Stimulated activated CD4-positive, alpha-beta T cell treated with anti-CD3 and anti-CD28 coated beads, TNF-alpha, amount 100 ng/mL, for 48 hours (primary cell): ENCODE measurements at places on chromosomes 6 and 20.
A peak's percentile ranks its signal among the peaks of the same experiment; 100 is the strongest.

- no peak for DNase-seq
Observed at GRCh38 chr20:59123011-59123677, 40.5 kb upstream of the ZNF831 start.

DNA sequence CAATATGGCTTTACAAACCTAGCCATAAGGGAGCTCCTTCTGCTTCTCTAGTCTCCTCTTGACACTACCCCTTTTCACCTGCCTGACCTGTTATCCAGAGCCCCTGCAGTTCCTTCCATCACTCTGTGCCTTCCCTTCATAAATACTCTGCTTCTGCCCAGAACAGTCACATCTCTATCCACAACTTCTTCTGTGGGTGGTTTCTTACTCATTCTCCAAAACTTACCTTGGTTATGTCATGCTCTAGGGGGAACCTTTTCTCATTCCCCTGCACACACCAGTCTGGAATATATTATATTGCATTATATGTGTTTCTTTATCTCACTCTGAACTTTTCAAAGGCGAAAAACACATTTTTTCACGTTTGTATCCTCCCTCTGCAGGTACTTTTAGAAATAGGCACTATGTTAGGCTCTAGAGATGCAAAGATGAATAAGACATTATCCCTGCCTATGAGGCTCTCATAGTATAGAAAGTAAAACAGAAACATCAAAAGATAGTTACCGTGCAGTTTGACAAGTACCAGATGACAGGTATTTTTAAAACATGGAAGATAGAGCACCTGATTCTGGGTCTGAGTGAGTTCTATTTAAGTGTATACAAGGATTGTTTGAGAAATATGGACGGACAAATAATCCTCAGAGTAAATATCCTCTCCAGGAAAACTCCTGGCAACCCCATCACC, 51.5 kb downstream of the AIG1 start:
- DNase-seq, result no peak

DNA sequence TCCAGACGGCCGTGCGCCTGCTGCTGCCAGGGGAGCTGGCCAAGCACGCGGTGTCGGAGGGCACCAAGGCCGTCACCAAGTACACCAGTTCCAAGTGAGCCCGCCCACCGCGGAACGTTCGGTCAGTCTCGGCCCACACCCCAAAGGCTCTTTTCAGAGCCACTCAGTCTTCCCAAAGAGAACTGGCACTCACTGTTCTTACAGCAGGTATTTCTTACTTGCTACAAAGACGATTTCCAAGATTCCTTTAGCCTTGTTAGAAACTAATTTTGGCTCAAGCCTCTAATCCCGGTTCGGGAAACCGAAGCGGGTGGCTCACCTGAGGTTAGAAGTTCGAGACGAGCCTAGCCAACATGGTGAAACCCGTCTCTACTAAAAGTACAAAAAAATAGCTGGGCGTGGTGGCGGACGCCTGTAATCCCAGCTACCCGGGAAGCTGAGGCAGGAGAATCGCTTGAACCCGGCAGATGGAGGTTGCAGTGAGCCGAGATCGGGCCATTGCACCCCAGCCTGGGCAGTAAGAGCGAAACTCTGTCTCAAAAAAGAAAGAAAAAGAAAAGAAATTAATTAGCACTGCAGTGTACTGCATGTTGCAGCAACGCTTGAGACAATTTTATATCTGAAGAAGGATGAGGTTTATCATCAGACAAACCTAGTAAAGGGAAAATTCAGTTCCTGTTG, 73.1 kb downstream of the OR2B2 start:
- DNase-seq, result no peak

DNA sequence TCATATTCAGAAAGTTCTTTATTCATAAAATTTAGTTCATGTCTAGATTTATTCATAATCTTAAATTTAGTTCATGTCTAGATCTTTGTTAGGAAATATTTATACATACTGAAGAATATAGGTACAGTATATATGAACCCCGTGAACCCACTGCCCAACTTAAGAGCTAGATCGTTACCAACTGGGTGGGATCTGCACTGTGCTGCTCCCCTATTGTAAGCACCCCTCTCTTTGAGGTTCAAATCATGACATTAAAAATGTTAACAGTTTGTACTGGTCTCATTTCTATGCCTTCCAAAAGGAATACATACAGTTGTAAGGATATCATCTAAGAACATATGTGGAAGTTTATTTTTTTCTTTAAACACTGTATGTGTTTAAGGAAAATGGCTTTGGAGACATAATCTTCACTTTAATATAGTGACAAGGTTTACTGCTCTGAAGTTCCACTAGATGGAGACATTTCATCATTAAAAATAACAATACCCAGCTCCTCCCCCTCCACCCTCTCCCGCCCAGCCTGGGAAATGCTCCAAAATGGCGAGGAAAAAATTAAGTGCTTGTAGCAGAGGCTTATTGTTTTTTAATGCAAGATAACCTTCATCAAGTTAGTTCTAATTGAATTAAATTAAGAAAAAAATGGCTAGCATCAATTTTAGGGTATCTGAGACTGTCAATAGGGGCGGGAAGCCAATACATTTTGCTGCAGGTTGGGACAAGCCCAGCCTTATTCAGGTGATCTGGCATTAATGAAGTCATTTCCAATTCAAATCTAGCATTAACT, 104.1 kb upstream of the TRAF3IP2 start:
- no peak for DNase-seq

DNA sequence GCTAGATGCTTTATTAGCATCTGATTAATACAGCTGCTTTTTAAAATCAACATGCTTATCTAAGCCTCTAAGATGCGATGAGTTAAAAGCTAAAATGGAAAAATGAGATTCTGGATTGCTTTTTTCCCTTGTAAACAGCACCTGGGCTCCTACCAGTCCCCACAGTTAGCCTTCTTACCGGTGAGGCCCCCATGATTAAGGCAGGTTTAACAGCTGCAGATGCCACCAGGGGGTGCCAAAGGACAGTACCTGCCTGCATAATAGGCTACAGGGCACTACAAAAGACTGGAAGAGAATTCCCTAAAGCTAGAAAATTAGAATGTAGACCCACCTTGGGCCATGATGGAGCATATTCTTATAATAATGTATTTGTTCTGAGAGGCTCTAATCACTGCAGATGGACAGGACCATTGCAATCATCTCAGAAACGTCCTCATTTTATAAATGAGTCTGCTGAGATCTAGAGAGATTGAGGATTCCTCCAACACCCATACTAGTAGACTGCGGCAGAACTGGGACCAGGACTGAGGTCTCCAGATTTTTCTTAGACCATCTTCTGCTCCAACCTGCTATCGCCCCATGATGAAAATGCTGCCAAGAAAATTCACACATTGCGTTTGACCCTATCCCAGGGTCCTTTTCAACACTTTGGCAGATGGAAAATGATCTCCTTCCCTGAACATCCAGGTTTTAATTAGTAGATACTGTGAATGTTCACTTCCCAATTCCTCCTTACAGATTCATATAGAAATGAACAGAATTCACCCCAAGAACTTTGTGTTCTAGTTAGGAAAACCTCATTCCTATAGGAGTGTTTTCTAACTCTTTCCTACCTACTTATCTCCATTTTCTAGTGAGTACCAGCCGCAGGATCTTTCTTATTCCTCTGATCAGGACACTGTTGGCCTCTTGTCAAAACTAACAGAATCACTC, 148.8 kb downstream of the RPS12 start:
- peak; percentile 33 for DNase-seq

- DNase-seq, result no peak
Observed at GRCh38 chr6:155599561-155599960, 143.9 kb upstream of the NOX3 start.

DNA sequence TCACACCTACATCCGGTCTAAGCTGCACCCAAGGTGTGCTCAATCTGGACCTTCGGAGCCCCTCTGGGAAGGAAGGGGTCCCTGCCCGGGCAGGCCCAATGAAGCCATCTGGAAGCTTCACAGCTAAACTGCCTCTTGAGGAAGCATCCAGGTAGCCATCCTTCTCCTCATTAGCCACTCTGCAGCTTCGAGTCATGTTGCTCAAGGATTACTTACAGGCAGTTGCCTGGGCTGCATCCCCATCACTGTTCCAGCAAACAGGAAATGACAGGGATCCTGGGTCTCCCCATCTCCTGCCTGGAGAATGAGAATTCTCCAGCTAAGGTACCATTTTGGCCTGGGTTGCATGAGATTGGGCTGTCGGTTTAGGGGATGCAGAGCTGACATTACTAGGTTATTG, 91.7 kb downstream of the ERMARD start:
- no peak for DNase-seq

DNA sequence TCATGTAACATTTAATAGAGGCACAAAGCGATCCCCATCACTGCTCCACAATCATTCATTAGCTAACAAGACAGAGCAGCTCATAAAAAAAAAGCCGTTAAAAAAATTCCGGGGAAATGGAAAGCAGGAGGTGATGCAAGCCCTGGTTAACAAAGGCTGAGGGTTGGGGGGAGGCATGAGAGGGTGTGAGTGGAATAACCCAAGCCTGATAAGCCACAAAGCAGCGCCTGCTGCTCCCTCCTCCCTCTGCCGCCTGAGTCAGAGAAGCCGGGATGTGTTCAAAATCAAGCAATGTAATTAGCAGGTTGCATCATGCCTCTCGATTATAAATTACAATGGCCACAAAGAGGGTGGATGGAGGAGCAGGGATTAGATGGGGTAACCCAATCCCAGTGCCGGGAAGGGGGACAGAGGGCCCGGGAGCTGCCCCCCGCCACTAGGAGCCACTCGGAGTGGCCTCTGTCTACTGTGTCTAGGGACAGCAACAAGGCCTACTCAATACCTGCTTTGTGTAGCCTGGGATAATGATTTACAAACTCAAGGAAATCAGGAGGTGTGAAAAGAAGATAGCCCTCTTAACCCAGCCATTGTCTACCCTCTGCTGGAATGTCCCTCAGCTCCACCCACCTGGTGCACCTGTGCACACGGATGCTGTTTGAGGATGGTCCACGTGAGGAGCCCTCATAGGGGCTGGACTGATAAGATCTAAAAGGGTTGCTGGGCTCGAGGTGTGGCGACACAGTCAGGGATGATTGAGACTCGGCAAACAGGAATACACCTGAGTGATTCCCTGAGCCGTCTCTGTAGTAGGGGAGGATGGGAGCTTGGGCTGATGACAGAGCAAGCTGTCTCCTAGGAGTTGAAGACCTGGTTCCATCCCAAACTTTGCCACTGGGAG, 156.9 kb downstream of the VEGFA start:
- DNase-seq, result no peak

DNA sequence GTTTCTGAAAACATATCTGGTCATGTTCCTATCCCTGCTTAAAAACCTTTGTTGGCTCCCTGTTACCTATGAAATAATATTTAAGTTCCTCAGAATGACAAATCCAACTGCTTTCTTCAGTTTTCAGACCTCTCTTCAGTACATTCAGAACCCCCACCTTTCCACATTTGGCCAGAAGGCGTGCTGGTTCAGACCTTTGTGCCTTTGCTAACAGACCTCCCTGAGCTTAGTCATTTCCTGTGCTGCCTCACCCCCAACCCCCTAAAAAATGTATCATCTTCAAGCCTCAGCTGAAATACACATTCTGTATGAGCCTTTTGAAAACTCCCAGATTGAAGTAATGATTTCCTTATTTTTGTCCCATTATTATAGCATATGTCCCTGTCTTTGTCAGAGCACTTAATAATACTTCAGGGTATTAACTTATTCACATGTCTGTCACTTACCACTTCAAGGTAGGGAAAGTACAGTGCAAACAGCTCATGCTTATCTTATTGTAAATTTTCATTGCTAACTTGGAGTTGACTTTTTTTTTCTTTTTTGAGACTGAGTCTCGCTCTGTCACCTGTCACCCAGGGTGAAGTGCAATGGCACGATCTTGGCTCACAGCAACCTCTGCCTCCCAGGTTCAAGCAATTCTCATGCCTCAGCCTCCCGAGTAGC, 19.7 kb downstream of the FAM217A start:
- DNase-seq, result peak; percentile 53

- no peak for DNase-seq
Observed at GRCh38 chr20:53149148-53149889, 177.2 kb downstream of the TSHZ2 start.

DNA sequence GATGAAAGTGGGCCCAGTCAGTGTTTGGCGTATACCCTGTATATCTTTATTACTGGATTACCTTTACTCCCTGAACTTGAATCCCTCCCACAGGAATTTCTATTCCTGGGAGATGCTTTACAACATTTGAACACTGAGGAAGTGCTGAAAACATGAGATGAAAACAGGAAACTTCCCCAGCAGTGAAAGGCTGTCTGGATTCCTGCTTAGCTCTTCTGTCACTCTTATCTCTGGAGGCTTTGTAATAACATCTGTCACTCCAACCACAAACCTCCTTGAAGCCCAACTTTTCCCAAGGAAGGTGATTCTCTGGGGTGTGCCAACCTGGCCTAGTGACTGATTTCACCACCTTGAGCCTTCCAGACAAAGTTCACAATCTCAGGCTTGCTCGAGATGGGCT, 264.5 kb upstream of the BMP2 start:
- no peak for DNase-seq

GRCh38 chr20:35702051-35702823, 3.0 kb downstream of the ROMO1 start:
- DNase-seq, result no peak

DNA sequence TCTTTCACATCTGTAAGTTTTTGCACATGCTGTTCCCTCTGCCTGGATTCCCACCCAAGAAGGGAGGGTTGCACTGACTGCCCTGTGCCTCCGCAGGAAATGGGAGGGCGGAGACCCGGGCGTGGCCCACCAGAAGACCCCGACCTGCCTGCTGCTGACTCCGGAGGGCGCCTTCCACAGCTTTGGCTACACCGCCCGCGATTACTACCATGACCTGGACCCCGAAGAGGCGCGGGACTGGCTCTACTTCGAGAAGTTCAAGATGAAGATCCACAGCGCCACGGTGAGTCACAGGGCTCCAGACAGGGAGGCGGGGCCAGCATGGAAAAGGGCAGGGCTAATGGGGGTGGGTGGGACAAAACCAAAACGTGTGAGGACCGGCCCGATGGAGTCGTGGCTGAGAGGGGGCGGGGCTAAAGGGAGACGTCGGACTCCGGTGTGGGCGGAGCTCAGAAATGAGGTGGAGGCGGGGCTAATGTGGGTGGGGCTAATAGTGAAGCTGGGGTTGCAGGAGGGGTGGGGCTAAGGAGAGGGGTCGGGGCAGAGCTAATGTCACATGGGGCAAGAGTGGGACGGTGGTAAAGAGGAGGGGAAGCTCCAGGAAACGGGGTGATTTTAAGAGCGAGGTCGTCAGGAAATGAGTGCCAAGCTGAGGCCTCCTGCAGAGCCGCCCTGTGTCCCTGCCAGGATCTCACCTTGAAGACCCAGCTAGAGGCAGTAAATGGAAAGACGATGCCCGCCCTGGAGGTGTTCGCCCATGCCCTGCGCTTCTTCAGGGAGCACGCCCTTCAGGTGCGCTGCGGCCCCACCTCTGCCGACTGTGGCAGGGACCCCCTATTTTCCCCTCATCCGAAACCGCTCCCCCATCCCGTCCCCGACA, 12.6 kb downstream of the HSPA12B start:
- peak; percentile 60 for DNase-seq

GRCh38 chr20:62210496-62210855, 9.6 kb downstream of the HRH3 start:
- DNase-seq, result no peak

DNA sequence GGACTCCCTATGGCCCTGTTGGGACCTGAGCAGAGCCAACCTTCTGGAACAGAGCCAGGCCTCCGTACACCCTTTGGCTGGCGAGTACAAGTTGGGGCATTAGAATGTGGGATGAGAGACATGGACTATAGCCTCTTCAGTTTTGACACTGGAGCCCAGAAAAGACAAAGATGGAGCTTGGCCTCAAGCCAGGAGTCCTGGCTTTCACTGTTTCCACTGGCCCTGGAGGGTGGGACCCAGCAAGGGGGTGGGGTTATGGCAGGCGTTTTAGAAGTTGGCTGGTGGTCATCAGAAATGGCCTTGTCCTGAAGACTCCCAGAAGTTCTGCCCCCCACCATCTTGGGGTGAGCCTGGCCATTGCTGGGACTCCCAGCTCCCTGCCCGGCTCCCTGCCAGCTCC, 21.8 kb downstream of the ITPR3 start:
- no peak for DNase-seq
